ENCODE measurements at places on chromosomes 13 and 19.

- no peak for DNase-seq
Observed at GRCh38 chr19:49409441-49410029, 13.7 kb downstream of the PTH2 start.

DNA sequence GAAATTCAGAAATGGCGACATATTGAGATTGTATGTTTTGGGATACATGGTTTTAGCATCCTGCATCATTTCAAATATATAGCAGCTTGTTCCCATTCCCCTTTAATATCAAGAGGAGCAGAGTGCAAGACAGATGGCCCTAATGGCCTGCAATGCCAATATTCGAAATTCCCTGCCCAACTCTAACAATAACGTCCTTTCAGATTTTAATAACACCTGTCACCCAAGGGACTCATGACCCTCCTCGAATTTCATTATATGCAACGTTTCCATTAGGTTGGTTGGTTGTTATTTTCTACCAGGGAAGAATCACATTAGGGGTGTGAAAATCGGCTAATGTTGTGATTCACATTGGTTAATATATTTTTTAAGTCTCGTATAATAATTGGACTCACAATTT lies 170.0 kb downstream of the TNFSF13B start:
- no peak for DNase-seq

DNA sequence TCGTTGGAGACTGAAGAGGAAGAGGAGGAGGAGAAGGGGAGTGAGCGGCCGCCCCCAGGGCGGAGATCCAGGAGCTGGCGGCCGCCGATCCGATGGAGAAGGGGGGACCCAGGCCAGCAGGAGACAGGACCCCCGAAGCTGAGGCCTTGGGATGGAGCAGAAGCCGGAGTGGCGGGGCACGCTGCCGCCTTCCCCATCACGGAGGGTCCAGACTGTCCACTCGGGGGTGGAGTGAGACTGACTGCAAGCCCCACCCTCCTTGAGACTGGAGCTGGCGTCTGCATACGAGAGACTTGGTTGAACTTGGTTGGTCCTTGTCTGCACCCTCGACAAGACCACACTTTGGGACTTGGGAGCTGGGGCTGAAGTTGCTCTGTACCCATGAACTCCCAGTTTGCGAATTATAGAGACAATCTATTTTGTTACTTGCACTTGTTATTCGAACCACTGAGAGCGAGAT lies 1.8 kb downstream of the GADD45B start:
- peak; percentile 12 for DNase-seq

- DNase-seq, result peak; percentile 71
Observed at GRCh38 chr19:7925171-7925851, 624 bp downstream of the CTXN1 start.
